Hematopoietic multipotent progenitor cell treated with erythropoietin and hydrocortisone succinate and interleukin-3 and kit ligand, for 15 days (in vitro differentiated cells): ENCODE measurements at places on chromosomes 2 and 18.

DNA sequence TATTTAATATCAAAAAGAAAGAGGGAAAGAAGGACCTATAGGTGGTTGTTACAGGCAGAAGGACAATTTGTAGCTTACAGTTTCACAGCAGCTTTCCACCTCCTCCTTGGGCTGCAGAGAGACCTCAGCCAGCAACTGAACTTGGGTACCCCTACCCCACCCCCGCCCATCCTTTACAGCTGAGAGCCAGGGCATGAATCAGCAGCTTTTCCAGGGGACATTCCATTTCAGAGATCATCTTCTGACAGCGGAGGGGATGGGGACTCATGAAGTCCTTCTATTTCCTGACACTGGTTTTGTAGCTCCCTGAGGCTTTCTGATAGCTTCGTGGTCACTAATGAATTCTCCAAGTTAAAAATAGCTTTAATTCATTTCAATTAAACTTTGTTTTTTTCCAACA is 96.4 kb downstream of the ITGB1BP1 start:
- no peak for DNase-seq

DNA sequence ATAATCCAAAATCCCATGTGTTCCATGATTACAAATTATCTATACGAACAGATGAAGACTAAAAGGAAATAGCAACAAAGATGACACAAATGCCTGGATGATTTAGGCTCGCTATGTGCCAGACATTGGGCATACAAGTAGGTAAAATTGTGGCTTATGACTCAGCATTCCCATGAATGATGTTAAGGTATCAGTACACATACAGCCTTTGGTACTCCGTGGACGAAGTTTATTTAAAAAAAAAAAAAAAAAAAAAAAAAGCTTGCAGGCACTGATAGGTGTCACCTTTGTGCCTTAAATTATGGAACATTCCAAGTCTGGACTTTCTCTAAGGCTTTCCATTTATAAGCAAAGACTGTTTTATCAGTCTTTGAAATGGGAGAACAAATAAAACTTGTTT is 2.7 kb downstream of the CHAC2 start:
- DNase-seq: peak; percentile 76

GRCh38 chr2:174590928-174591648 is 6.5 kb downstream of the WIPF1 start:
- no peak for DNase-seq

DNA sequence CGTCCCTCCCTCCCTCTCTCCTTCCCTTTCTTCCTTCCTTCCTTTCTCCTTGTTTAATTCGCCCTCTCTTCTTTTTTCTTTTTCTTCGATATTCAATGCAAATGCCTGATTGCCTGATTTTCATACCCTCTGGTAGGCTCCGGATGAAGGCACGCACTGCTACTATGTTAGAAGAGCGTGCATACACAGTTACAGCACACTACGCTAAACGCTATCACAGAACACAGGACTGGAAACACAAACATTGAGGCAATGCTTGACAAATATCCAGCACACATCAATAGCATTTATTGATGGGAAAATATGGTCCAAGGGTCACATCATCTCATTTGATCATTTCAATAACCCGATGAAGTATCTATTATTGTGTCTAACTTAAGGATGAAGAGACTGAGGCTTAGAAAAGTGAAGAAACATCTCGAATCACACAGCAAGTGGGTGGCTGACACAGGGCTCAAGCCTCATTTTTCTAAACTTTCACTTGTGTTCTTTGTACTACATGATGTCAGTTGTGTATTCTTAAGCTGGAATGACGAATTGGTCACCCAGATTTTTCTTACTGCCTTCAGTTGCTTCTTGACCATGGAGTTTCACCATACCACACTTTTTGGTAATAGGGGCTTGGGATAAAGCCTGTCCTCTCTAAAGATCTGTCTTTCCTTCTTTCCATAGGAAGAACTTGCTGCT is 101.8 kb downstream of the TRIB2 start:
- no peak for DNase-seq

GRCh38 chr2:227238238-227239237 is 74.1 kb downstream of the COL4A3 start:
- peak; percentile 55 for DNase-seq

DNA sequence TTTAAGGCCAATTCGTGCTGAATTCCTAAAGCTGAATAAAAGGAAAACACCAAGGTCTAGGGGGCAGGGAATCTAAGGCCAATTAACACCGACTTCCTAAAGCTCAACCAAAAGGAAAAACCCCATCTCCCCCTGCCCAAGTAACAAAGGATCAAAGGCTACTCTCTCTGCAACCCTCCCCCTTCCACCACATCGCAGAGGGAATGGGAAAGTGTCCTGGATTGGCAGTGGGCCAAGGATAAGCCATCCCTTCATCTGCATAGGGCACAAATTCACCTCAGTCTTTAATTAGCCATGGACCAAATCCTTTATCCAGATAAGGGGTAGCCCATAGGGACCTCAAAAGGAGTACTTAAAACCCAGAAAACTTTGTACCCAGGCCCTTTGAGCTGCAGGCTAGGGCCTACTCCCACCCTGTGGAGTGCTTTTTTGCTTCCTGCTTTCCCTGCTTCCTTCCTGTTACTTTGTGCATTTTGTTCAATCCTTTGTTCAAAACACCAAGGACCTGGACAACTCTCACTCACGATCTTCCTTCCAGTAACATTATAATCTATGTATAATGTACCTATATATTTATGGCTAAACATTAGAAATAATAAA is 2119.8 kb upstream of the CELF4 start:
- no peak for DNase-seq

GRCh38 chr2:145090841-145091761 is 571.2 kb upstream of the ZEB2 start:
- no peak for DNase-seq

DNA sequence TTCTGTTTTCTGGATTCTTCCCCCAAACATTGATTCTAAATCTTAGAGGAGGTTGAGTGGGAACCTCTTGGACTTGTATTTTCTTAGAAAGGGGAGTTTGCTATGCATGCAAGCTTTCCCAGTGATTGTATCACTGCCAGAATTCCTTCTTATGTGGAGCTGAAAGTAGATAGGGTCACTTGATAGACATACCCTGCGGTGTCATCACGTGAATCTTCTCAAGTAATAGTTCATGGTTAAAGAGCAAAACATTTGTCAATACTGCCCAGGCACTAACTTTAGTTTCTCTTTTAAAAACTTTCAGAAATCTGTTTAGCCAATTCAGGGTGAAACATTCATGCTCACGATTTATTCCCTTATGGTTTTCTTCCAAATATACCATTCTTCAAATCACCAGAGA is 6.4 kb downstream of the PMAIP1 start:
- DNase-seq: no peak

DNA sequence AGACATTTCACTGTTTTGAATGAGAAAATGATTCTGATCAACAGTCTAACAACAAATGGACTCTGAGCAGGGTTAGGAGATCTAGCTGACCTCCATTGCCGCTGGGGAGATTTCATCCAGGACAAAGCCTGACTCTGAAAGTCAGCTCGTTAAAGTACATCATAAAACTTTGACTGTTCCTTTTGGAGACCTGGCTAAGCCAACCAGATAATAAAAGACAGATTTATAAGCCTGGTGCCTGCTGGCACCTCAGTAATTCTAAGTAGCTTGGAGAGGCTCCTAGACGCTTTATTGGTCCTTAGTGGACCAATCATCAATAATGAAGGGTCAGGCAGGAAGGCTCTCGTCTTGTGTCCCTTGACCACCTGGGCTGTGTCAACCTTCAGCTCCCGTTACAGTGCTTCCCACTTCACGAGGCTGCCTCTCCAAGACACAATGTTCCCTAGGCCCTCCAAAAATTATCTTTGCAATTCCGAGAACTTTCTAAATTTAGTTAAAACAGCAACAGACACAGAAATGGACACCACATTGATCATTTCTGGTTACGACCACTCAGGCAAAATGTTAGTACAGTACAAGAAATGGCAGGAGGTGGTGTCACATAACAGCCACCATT is 47.9 kb upstream of the PMAIP1 start:
- DNase-seq: no peak

- no peak for DNase-seq
Observed at GRCh38 chr2:65914244-65914786, 481.9 kb upstream of the SPRED2 start.

GRCh38 chr2:227826563-227826962 is 12.9 kb downstream of the CCL20 start:
- DNase-seq: no peak

DNA sequence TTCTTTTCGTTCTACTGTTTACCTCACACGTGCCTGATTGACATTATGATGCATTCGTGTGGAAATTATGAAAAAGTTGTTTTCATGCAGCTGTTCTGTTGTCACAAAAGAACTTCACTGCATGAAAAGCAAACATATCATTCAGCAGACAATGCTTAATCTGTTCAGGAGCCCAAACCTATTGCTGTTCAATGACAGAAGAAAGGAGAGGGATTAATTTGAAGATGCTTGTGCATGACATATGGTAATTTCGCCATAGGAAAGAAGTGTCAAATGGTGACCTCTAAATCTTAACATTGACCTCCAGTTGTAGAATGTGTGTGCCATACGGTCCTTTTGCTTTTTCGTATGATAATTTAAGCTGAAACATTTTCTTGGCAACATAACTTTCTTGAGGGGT is 124.5 kb downstream of the WDR7 start:
- no peak for DNase-seq

- no peak for DNase-seq
Observed at GRCh38 chr2:178084273-178084672, 11.7 kb upstream of the PDE11A start.

GRCh38 chr2:162629499-162629898 is 209.1 kb downstream of the KCNH7 start:
- DNase-seq: no peak

DNA sequence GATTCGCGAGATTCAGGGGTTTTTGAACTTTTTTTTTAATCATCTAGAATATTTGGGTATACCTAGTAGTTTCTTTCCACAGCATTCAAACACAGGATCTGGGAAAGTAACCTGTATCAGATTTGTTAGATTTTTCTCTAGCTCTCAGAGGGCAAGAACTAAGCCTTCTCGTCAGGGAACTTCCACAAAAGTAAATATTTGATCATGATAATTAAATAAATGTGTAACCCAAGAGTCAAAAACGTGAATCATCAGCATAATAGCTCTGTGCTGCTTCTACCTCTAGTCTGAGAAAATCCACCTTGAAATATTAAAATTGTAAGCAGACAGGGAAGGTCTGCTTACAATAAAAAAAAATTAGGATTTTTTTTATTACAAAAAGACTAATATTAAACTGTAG is 225.7 kb upstream of the SPOPL start:
- DNase-seq: no peak

DNA sequence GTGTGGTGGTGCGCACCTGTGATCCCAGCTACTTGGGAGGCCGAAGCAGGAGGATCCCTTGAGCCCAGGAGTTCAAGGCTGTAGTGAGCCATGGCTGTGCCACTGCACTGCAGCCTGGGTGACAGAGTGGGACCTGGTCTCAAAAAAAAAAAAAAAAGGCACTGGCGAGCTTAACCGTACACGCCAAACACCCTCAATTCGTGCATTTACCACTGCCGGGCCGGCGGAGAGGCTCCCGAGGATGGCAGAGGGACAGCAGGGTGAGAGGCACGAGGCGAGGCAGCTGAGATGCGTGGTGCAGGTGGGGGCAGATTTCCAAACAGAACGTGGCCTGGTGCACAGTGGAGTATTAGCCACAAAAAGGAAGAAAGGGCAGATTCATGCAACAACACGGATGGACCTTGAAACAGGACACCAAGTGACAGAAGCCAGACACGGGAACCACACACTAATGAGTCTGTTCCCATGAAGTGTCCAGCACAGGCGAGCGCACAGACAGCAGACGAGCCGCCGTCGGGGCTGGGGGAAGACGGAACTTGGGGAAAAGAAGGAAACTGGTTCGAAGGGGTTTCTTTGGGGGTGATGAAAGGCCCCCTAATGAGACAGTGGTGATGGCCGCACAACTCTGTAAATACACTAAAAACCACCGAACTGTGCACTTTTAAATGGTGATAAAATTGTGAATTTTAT is 27.4 kb downstream of the SLC66A2 start:
- DNase-seq: no peak

- no peak for DNase-seq
Observed at GRCh38 chr2:18883616-18884456, 294.5 kb upstream of the NT5C1B start.

DNA sequence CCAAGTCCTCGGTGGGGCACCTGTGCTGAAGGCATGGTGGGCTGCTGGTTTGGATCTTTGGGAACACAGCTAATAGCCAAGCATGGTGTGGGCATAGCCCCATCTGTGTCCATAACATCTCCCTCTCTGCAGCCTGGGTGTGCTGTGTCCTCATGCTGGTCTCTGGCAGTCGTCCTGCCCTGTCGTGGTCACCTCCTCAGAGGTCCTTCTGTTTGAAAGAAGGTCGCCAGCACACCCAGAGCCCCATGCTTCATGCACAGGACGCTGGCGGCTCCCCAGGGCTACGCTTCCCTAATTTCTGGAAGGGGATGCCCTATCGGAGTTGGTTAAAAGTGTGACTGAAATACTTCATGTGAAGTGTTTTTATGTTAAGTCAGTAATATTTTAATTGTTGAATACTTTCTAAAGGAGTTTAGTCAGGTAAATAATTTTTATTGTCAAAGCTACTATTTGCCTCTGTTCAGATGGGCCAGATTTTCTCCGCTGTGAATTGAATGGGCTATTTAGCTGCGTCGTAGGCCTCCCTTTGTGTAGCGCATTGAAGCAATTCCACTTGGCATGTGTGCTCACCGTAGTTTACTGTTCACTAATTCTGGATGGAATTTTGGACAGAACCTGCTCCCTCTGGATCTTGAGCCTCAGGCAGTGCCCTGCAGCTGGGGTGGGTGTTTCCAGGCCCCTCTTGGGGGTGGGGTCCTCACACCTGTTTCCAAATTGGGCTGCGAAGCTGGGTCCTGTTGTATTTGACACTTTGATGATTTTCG is 81.9 kb downstream of the WDSUB1 start:
- no peak for DNase-seq

- no peak for DNase-seq
Observed at GRCh38 chr2:124180635-124181034, 155.5 kb downstream of the CNTNAP5 start.

GRCh38 chr2:45909677-45910191 is 258.3 kb downstream of the PRKCE start:
- DNase-seq: no peak

- DNase-seq: no peak
Observed at GRCh38 chr2:191578031-191578430, 99.9 kb upstream of the NABP1 start.

- no peak for DNase-seq
Observed at GRCh38 chr2:213995400-213996105, 415.3 kb upstream of the VWC2L start.

DNA sequence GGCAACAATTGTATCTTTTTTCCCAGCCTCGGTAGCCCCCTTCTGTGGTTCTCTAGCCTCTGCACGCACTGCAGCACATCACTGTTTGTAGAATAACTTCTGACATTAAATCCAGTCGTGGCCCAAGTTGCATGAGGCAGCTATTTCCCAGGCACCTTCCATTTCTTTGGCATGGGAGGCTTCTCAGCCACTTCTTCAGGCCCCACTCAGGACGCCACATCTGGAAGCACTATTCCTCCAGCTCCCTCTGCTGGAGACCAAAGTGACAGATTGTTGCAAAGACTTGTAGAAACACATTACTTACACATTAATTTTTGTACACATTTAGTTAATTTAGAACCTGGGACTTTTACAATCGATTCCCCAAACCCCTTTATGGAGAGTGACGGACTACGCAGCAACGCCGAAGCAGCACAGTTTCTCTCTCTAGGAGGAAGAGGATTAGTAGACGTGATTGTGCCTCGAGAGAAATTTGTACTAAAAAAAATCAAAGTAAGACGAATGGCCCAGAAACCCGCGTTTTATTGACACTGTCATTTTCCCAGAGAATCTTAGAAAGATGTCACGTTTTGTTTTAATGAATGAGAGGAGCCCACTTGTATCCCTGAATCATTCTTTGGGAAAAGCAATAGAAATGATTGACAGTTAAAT is 57.8 kb upstream of the RGPD5 start:
- DNase-seq: no peak

- no peak for DNase-seq
Observed at GRCh38 chr2:85788603-85789002, 34.8 kb downstream of the ATOH8 start.
